ENCODE measurements at places on chromosomes 6 and 20. TPM values are rescaled to one million over a fixed set of nuclear protein-coding genes. Genes with fewer than 3 reads are reported as not detected.

The UNC93A gene
- not detected for total RNA-seq

The OR12D1 gene
- not detected for total RNA-seq

The MOXD1 gene
- total RNA-seq, result 5.0 TPM

The TRIM10 gene
- not detected for total RNA-seq

The TMEM170B gene
- 0.66 TPM for total RNA-seq

The ADGRB3 gene
- total RNA-seq, result 0.11 TPM

Measured in PC-3 (cell line).